Stimulated activated memory B cell treated with anti-CD40 and anti-IgM and Interleukin-4, amounts not matched to agents 10 μg/mL and 1 μg/mL and 100 μg/mL, for 72 hours (primary cell): ENCODE measurements at places on chromosomes 12 and 14.

- peak; percentile 5 for ATAC-seq
Measured at GRCh38 chr14:38873941-38874612, 229.0 kb downstream of the SEC23A start.

GRCh38 chr12:113334786-113335539, at the start of gene SLC8B1:
TSS of gene SLC8B1 (minus strand) at chr12:113335109. CDS start at chr12:113332878, 2,231 bp downstream.
- ATAC-seq = peak; percentile 99

- ATAC-seq = no peak
Measured at GRCh38 chr12:47779943-47780504, 7.0 kb downstream of the SLC48A1 start.

GRCh38 chr12:79883216-79883615, 51.7 kb downstream of the PPP1R12A start:
- no peak for ATAC-seq

- no peak for ATAC-seq
Measured at GRCh38 chr14:80095623-80096022, 115.7 kb downstream of the DIO2 start.

- ATAC-seq = no peak
Measured at GRCh38 chr12:18595412-18595811, 142.4 kb downstream of the PLCZ1 start.

DNA sequence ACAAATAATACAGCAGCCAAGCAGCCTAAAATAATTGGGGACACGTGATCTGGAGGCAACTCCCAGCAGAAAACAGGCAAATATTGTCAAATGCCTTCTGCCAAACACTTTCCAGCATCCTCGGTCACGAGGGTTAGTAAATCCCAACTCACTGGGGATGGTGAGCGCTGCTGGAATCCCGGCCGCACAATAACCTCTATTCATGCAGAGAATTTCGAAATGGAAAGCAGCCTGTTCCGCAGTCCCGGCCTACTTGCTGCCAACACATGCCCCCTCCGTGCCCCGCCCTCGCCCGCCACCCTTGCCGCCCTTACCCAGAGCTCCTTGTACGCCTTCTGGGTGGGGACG, 62.2 kb downstream of the RFX4 start:
- no peak for ATAC-seq

GRCh38 chr14:71590131-71590530, 342.1 kb upstream of the RGS6 start:
- ATAC-seq = no peak

DNA sequence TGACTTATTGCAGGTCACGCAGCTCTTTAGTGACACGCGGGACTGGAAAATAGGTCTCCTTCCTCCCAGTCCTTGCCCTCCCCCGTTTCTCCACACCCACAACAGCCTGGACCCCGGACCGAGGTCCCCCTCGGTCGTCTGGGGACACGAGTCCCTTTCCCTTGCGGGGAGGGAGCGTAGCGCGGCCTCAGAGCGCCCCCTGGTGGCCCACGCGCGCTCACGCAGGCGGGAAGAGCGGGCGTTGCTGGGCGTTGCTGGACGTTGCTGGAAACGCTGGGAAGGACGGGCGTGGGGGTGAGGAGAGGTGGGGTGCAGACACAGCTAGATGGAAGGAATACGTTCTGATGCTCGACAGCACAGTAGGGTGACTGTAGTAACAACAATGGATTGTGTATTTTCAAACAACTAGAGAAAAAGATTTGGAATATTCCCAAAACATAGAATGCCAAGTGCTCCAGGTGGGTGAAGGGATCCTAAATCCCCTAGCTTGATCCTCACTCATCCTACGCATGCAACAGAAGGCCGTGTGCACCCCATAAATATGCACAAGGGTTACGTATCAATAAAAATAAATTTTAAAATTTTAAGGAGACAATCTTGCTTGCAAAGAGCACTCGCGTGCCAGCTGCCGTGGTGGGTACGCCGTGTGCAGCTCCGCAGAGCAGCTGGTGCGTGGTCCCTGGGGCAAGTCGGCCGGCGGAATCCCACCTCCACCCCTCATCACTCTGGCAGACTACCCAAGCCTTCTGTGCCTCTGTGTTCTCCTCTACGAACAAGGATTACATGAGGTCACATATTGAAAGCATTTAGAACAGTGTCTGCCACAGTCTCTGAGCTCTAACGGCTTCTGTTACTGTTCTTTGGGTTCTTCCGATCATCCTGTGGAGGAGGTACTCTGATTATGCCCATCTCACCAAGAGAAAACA, 87.4 kb downstream of the B4GALNT3 start:
- no peak for ATAC-seq

DNA sequence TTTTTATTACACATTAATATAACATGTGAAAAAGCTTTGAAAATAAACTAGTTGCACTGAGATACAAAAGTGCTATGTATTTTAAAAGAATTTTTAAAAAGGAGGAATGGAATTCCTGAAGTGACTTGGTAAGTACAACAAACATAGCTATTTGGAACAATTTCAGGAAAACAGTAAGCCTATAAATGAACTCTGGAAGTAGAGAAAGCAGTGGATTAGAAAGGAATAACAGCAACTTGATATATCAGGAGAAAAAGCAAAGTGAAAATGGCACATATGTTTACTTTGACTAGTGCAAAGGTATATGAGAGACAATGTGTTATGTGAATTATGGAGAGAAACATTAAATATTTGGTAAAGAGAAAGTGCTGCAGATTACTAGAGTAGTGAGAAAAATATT, 811.7 kb downstream of the C12orf50 start:
- ATAC-seq = no peak

DNA sequence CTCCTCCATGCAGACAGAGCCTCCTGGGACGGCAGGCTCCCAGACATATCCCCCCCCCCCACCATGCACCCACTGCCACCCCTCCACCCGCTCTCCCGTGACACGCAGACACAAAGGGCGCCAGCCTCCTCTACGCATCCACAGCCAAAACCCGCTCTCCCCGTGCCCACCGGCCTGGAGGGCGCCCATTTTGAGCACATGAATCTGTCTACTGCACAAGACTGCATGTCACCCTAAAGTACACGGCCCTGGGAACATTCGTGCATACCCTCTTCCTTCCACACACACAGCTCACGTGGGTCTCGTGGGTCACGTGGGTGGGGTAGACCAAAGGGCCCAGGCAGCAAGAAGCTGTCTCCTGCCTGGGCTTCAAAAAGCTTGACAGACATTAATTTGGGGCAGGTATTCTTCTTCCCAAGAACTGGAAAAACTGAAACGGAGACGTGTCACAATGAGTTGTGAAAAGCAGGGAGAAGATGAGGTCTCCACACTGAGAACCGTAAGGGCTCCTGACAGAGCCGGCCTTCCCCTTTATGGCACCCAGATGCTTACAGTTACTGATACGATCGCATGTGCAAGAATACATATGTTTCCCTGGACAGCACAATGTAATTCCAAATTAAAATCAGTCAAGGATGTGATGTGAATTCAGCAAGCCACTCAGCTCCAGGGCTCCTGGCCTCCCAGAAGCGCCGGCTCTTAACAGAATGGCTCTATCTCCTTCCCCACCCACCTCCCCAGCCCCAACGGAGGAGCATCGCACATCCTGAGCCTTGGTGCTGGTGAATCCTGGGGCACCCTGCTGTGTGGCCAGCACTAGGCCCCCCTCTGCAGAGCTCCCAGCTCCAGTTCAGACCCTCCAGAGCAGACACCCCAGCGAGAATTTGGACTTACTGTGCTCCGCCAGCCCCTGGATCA, 1.9 kb downstream of the TGFB3 start:
- ATAC-seq = no peak

- peak; percentile 34 for ATAC-seq
Measured at GRCh38 chr12:65882486-65882885, 58.2 kb downstream of the HMGA2 start.

- ATAC-seq = no peak
Measured at GRCh38 chr14:105938055-105938863, 411.9 kb downstream of the TMEM121 start.

DNA sequence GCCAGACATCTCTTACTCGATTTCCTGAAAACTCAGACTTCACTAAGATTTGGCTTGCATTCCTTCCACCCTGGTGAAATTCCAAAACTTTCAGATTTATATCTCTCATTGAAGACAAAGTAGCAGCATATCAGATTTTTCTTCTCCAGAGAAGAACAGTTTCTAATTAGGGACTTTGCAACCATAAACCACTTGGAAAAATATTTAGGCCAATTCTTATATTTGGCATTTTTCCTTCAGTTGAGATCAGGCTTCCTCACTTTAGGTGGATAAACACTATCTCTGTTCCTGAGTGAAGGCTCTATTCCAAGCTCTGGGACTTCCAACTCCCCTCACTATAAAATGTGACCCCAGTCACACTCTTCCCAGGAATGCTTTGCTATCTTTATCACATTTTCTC, 1434.3 kb upstream of the FLRT2 start:
- no peak for ATAC-seq

- ATAC-seq = no peak
Measured at GRCh38 chr12:40820794-40821484, 128.7 kb downstream of the CNTN1 start.

GRCh38 chr12:14057895-14058294, 76.5 kb upstream of the GRIN2B start:
- ATAC-seq = no peak

- ATAC-seq = no peak
Measured at GRCh38 chr14:29235991-29236390, 469.4 kb downstream of the FOXG1 start.

DNA sequence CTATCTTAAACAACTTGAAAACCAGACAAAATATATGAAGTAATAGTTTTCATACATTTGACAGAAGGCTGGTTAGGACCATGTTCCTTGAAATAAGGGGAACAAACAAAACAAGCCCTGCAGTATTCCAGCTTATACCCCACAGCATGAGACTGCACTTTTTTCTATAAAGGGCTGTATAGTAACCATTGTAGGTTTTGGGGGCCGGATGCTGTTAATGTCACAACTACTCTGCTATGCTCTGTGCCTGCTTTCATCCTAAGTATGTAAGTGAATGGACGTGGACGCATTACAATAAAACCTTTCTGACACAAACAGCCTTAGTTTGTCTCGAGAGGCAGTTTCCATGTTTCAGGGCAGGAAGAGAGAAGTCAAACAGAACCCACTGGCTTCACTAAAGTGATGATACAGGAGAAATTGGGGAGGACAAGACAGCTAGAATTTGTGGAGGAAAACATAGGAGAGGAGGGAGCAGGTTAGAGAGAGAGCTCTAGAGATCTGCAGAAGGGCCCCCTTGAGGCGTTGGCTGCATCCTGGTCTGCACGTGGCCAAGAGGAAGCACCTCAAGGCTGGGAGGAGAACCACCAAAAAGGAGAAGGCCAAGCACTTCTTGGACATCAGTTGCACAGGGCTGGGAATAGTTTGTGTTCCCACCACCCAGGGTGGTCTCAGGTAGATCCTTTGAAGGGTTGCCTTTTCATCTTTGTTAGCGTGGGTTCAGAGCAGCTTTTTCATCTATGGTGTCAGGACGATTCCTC, 63.7 kb downstream of the TRAF3 start:
- no peak for ATAC-seq

DNA sequence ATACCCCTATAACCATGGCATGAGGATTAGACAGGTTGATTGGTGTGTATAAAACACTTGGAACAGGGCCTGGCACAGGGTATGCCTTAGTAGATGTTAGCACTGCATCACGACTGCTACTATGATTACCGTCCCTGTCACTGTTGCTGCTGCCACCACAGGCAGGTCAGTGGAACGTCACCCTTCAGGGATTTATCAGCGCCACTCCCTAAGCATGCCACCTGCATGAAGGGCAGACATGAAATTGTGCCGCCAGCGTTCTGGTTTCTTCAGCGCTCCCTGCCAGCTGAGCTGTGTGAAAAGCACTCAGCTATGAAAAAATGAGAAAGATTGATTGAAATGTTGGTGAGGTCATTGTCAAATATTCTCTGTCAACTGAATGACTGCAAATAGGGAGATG, 477.0 kb downstream of the DPF3 start:
- peak; percentile 59 for ATAC-seq

GRCh38 chr12:4900327-4900726, 9.4 kb upstream of the KCNA1 start:
- no peak for ATAC-seq

GRCh38 chr12:92197815-92198214, 52.2 kb upstream of the BTG1 start:
- ATAC-seq = no peak
